ENCODE measurements at places on chromosomes 3 and 15.
A peak's percentile ranks its signal among the peaks of the same experiment; 100 is the strongest.

- DNase-seq, result no peak
Observed at GRCh38 chr3:188605905-188606304, 451.9 kb downstream of the LPP start.

DNA sequence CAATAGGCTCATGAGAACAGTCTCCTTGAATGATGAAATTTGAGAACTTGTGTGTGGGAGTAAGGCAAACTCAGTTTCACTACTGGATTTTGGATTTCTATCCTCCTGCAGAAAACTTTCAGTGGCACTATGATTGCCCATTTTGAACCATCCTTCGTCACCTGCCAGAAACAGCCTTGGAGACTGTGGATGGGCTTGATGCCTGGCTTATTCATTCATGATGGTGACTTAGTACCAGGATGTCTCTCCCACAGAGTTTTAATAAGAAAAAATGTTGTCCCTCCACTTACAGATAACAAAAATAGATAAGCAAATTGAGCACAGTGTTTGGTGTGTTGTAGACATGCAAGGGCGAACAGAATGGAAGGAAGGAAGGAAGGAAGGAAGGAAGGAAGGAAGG is 53.5 kb upstream of the CPNE4 start:
- no peak for DNase-seq

GRCh38 chr3:101842245-101842934 is 6.9 kb upstream of the NFKBIZ start:
- no peak for DNase-seq

GRCh38 chr3:159914426-159914825 is 74.2 kb upstream of the IL12A start:
- no peak for DNase-seq

GRCh38 chr3:105304487-105304886 is 62.2 kb upstream of the ALCAM start:
- DNase-seq, result no peak

GRCh38 chr15:28014623-28015200 is 84.4 kb downstream of the OCA2 start:
- DNase-seq, result no peak

DNA sequence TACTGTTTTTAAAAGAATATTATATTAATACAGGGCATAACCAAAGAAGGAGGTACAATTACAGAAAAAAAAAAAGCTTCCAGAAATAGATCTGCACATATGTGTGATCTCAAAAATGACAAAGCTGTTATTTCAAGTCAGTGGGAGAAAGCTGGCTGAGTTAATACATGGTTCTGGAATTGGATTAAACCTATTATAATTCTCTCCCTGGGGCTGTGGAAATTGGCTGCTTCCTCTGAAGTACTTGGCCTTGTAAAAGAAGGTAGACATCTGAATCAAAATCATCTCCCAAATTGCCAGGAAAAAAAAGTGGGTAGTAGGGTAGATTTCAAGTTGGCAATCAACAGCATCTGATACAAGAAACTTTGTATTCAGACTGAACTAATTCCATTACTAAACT is 723.9 kb upstream of the ALCAM start:
- DNase-seq, result no peak

- DNase-seq, result no peak
Observed at GRCh38 chr15:65223996-65224395, 12.7 kb upstream of the CILP start.

- no peak for DNase-seq
Observed at GRCh38 chr3:60645801-60646200, 605.5 kb downstream of the FHIT start.

DNA sequence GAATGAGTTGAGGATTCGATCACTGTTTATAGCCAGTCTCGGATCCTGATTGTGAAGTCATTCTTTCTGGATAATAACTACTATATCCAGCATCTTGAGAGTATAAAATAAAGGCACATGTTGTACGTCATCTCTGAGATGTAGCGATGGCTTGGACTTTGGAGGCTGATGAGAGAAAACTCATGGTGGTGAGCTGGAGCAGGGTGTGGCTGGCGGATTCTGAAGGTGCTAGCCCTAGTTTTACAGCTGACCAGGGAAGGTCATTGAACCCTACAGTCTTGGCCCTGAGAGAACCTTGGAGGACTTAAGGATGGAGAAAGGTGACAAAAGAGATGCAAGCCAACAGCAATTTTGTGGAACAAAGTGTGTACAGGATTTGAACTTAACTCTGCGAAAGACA is 153.8 kb downstream of the IGF1R start:
- no peak for DNase-seq

DNA sequence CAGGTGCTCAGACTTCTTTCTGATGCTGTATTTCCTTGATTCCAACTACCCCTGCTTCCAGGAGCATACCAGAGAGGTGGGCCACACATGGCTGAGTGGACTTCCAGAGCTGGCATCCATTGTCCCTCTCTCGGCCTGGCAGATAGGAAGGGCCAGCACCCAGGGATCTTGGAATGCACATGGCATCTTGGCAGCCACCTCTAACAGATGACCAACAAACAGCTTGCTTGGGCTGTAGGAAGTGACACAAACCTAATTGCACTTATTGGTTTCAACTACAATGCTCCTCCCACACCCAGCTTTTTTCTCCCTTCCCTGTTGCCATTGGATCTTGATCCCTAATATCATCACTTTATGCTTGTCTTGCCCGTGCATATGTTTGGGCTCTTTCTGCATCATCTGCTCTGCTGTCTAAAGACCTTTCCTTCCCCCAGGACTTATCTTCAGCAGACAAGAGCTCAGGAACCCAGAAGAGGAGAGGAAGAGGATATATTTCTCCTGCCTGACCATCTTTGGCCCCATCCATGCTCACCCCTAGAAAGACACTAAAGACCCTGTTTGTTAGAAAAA is 294.6 kb downstream of the NTRK3 start:
- no peak for DNase-seq

DNA sequence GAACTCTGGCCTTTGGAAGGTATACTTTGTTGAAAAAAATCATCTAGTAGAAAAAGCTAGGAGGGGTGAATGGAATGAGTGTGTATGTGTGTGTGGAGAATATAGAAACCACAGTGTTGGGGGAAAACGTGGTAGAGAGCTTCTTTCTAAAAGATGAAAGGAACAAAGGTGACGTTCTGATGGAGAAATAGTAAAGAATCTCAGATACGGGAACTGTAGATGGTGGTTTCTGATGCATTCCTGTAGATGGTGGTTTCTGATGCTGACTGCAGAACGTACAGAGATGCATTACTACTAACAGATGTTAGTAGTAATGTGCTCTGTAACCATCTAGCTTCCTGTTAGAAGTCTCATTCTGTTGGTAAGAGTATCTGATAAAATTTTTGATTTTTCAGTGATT is 60.2 kb downstream of the VPS8 start:
- DNase-seq, result no peak

- DNase-seq, result peak; percentile 12
Observed at GRCh38 chr15:77083381-77084160, 12.7 kb upstream of the TSPAN3 start.

GRCh38 chr15:40239693-40240618 is 1.1 kb downstream of the PAK6 start:
- DNase-seq, result no peak

GRCh38 chr15:68816795-68817303 is 3.8 kb downstream of the ANP32A start:
- DNase-seq, result no peak

DNA sequence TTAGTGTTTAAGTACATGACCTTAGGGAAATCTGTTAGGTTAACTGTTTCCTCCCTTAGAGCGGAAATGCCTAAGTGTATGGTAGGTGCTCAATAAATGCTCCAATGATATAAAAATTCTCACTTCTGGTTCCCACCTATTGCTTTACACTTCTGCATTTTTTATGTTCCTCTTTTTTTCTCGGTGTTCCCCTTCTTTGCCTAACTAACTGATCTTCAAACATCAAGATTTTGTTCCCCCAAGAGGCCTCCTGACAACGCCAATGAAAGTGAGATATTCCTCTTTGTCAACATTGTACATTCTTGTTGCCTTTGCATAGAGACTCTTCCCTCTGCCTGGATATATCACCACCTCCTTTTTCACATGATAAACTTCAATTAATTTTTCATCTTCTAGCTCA is 17.4 kb downstream of the SLC35A5 start:
- DNase-seq, result no peak

DNA sequence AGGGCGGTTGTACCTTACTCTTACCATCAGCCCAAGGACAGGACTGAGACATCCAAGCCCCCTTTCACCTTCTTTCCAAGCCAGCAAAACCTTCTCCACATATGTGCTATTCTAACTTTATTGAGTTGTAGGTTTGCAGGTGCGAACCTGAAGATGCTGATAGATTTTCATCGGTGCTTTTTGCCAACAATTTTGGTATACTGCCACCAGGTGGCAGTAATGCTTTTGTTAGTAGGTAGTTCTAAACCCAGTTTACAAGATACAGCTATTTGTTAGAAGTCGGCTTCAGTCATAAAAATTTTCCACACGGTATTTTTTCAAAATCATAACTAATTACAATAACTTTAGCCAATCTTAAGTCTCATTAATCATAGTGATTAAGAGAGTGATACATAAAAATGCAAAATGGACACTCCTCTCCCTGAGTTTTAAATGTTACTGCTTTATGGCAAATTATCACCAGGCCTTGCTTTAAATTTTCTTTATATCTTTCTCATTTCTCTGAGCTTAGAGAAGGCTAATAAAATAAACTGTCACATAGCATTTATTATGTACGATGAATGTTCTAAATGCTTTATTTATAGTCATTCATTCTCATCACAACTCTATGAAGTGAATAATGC is 636 bp downstream of the TBC1D21 start:
- DNase-seq, result peak; percentile 61

- DNase-seq, result no peak
Observed at GRCh38 chr3:140288595-140288994, 353.6 kb downstream of the CLSTN2 start.

- no peak for DNase-seq
Observed at GRCh38 chr3:79341961-79342360, 425.8 kb downstream of the ROBO1 start.

DNA sequence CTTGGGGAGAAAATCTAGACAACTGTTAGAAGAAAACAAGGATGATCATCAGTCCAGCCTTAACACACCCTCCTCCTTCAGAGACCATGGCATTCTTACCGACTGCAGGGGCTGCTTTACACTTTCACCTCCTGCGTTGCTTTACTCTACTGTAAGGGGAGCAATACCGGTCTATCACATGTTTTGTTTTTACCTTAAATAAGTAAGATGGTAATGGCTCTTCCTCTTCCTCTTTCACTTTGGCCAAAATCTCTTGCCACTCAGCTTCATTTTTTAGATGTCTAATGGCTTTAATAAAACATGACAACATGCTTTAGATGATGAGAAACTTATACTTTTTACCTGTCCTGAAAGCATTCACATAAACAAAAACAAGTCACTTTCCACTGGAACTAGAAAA is 33.4 kb upstream of the STIMATE start:
- no peak for DNase-seq

GRCh38 chr3:153601374-153601853 is 439.4 kb downstream of the RAP2B start:
- DNase-seq, result no peak

DNA sequence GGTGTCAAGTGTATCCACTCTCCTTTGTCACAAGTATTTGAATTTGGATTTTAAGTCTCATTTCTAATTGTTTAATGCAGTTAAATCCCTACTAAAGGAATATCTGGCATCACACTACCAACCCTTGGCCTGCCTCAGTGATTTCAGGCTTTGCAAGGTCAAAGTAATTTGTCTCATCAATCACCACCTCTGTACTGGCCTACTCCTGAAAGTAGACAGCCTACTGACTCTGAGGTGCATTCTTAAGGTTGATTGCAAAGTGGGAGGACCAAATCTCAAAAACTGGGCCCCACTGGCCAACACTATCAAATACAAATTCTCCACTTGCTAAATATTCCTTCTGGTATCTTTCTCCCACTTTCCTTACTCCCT is 851 bp upstream of the TEX55 start:
- DNase-seq, result no peak

DNA sequence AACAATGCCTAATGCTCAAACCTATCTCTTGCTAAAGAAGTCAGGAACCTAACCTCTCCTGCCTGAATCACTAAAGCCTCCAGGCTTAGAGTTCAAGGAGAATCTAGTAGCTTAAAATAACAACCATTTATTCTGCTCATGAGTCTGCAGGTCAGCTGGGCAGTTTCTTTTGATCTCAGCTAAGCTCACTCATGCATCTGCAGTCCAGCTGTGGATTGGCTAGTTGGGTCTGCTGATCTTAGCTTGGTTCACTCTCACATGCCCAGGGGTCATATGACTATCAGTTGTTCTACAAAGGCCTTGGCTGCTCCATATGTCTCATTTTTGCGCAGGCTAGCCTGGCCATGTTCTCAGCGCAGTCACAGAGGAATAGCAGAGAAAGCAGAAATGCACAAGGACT is 109.2 kb upstream of the STT3B start:
- no peak for DNase-seq

DNA sequence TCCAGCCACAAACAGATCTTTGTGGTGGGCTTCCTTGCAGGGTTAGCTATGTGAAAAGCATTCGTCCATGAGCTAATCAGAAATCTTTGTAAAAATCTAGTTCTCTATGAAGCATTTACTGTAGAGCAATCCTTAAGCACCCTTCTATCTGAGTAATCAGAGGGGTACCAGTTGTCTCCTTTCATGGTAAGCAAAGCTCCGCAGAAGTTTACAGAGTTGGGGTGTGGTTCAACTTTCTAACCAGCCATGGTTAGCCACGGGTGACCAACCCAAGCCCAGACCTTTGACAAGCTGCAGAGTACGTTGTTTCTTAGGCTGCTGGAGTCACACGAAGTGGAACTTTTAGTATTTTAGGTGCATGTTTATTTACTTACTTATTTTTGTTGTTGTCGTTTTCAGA is 77.4 kb downstream of the FLNB start:
- DNase-seq, result no peak

GRCh38 chr15:98567951-98568350 is 80.4 kb upstream of the IGF1R start:
- DNase-seq, result no peak

GRCh38 chr15:95459273-95459672 is 871.2 kb upstream of the NR2F2 start:
- no peak for DNase-seq

- DNase-seq, result no peak
Observed at GRCh38 chr3:195549931-195550519, 6.9 kb upstream of the PPP1R2 start.

DNA sequence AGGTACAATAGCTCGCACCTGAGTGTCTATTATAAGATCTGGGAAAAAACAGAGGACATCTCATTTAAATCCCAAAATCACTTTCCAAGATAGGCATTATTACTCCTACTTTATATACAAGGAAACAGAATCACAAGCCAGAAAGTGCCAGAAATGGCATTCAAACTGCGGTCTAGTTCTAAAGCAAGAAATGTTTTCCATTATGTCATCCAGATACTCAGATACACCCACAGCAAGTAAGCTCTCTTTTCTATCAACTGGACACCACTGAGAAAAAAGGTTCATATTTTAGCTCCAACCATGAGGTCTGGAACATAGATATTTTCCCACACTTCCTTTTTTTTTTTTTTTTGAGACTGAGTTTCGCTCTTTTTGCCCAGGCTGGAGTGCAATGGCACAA is 8.1 kb downstream of the SLC33A1 start:
- no peak for DNase-seq

- peak; percentile 42 for DNase-seq
Observed at GRCh38 chr3:114380233-114380651, 86.4 kb downstream of the TIGIT start.

Data from HAP-1 (cell line).